ENCODE measurements at places on chromosomes 12 and 14.

- peak; percentile 21 for DNase-seq
Measured at GRCh38 chr12:56104815-56105608, 653 bp downstream of the PA2G4 start.

GRCh38 chr12:14614704-14615121, 47.0 kb upstream of the PLBD1 start:
- DNase-seq = no peak

DNA sequence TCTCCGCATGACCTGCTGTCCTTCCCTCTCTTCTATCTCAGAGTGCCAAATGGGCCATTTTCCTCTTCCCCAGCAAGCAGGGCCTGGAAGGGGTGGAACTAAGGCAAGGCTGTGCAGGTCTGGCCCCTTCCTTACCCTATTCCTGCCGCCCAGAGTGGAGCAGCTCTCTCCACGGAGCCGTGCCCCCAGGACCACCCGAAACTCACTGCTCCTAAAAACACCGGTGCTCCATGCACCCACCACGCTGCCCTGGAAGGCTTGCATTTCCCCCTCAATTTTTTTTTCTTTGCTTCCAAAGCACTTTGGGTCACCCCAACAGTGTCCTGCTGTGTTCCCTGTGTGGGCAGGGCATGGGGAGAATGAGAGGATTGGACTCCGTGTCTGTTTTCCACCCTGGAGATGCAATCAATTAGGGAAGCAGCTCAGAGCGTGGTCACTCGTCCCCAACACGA, 48.5 kb upstream of the MEG3 start:
- DNase-seq = no peak

DNA sequence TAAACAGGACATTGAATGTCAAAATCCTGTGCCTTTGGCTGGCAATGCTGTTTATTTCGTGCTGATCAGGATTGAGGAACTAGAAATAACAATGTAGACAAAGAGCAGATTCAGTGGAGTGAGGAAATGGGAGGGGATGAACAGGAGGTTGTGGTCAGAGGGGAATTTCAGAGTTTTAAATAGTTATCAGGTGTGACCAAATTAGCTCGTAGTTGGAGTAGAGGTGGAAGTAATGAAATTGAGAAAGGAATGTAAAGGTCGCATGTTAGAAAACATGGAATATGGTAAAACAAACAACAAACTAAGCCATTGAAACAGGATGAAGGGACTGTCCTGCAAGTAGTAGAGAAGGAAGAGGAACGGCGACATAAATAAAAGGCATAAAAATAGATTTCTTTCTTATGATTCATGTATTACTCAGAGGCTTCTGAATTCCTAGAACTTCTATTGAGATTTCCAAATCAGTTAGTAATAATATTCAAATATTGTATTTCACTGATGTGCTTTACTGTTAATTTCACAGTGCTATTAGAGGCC, 9.5 kb upstream of the SAV1 start:
- DNase-seq = peak; percentile 79

- peak; percentile 30 for DNase-seq
Measured at GRCh38 chr14:89853936-89854693, 100.4 kb downstream of the EFCAB11 start.

DNA sequence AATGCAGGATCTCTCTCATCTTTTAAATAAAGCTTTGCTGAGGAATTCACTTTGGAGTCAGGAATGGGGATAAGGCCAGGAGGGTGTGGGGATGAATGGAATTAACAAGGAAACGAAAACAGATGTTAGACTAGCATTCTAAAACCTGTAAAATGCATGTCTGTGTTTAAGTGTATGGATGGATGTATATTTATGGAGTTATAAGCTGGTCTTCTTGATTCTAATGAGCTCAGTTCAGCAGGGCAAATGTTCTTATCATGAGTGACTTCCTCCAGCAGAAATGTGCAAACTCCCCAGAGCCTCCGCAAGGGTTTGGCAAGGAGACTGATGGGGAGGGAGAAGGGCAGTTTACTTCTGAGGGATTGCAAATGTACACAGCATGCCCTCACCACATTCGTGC, 149.1 kb downstream of the NTF3 start:
- DNase-seq = peak; percentile 65

GRCh38 chr14:96634481-96634880, 132.3 kb downstream of the PAPOLA start:
- no peak for DNase-seq

- no peak for DNase-seq
Measured at GRCh38 chr14:89331398-89331797, 85.6 kb downstream of the FOXN3 start.

DNA sequence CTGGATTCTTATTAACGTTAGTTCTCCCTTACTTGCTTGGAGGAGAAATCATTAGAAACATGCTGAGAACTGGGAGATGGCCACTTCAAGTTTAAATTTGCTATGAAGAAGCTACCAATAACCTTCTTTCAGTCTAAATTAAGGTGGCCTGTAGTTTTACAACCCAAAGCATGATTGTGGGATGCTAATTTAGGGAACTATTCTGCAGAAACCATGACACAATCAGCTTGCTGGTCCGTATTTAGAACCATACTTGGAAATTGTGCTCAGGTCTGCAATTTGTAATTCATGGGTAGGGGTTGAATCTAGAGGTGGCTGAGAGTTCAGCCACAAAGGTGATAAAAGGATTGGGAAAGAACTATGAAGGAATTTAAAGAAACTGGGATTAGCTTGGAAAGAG, 405.7 kb downstream of the RAD51B start:
- DNase-seq = no peak

- peak; percentile 16 for DNase-seq
Measured at GRCh38 chr12:66941150-66941549, 262.3 kb upstream of the GRIP1 start.

DNA sequence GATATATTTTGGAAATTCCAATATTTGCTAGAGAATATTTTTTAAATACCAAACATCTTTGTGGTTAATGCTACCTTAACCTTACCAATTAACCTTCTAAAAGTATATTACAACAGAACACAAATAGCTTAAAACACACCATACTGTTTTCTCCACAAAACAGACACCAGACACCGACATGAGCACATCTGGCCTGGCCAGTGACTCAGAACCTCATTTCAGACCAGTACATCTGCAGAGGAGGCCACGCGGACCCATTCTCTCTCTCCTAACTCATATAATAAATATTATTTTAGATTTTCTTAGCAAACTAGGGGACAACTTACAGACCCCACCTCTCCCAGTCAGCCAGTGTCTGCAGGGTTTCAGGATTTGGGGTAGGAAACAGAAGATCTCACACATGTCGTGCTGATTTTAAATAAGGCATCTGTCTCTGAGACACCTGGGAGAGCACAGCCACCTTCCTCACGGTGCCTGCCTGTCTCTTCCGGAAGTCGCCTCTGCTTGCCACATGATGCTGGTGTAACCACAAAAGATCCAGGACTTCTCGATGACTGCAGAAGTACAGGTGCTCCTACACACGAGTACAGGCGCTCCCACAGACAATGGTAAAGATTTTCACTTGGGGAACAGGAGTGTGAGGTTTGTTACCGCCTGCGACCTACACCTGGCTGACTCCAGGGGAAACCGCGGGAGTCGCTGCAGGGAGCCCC, 9.7 kb upstream of the ANKLE2 start:
- DNase-seq = no peak

DNA sequence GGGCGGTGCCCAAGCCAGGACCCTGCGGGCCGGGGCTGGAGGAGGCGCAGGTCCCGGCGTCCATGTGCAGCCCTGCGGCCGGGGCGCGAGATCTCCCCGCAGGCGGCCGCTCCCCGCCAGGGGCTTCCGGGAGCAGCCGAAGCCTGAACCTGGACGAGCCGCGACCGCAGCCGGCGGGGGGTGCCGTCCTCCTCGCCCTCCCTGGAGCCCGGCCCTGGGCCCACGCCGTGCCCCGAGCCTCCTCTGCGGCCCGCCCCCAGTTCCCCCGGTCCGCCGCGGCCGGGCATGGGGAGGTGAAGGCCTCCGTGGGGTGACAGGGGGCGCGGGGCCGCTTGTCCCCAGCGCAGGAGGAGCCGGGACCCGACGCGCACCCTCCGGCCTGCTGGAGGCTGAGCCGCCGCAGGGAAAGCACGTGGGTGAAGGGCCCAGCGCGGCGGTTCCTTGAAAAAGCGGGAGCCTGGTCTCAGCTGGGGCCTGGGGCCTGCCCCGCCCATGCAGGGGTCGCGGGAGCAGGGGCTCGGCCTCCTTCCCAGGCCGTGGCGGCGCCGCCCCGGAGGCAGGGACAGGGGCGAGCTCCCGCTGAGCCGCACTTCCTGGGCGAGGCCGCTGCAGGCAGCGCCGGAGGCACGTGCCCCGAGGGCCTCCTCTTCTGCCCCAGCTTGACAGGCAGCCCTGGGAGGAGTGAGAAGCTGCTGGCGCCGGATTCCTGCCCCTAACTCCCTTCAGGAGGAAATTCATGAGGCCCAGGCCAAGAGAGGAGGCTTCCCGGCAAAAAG, 55.6 kb upstream of the PPP2R5C start:
- DNase-seq = peak; percentile 60

DNA sequence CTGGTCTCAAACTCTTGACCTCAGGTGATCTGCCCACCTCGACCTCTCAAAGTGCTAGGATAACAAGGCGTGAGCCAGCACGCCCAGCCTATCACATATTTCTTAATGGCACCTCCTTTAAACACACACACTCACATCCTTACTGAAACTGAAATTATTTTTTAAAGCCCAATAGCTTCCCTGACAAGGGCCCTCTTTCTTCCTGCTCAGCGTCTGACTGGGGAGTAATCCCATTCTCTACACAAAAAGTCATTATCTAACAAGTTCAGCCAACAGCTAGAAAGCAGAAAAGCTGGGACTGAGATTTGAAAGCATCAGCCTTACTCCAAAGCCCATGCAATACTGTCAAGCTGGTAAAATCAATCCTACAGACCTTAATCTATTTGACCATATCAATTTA, 10.0 kb upstream of the AICDA start:
- no peak for DNase-seq

GRCh38 chr12:991350-992333, 619 bp downstream of the ERC1 start:
- DNase-seq = no peak

DNA sequence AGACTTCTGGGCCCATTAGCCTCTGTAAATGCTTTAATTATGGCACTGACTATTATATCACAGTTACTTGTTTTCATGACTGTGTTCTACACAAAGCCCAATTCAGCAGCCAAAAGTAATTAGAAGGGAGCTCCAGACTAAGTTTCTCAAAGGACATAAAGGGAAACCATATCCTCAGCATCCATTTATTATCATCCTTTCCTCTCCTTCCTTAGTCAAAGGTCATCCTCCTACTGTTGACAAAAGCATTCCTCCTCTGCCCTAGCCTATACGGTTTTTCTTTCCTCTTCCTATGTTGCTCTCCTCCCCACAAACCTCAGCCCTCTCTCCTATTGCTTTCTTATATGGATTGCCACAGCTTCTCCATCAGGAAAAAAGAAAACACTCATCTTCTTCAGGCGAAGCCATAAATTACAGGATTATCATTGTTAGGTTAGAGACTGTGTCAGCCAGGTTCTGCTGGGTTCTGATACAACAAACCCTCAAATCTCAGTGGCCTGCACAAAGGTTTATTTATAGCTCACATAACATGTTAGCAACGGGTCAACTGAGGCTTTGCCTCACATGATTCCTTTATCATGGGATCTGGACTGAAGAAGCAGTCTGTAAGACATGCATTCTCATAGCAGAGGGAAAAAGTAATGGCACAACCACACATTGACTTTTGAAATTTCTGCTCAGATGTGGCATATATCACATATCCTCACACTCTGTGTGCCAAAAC, 207.2 kb downstream of the SLC5A8 start:
- DNase-seq = no peak

DNA sequence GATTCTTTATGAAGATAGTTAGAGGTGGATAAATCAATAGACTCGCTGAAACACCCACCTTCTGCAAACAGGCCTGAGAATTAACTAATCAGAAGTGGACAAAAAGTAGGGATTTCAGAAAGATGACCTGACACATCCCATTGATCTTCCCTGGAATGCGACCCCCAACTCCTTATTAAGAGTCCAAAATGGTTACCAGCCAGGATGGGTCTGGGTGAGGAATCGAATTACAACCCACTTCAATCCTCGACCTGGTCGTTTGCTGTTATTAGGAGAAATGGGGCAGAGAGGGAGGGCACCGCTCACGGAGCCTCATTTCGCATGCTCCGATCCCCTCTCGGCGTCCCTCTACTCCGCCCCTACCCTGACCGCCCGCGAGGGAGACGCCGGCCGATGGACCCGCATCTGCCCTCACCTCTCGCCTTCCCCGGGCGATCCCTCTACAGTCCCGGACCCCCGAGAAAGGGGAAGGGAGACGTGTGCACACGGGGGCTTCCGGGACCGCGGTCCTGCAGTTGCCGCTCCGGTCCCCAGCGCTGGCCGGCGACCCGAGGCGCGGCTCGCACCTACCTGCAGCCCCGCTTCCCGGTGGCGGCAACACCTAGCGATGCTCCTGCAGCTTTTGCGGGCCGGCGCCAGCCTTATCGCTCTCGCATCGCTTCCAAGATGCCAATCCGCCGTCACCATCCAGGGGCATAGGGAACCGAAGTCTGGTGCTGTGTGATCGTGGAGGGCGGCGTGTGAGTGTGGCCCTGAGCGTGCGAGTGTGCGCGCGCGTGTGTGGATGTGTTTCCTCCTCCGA, 69.3 kb upstream of the USP15 start:
- DNase-seq = no peak

- DNase-seq = no peak
Measured at GRCh38 chr14:21308132-21308478, 28.2 kb downstream of the RPGRIP1 start.

- no peak for DNase-seq
Measured at GRCh38 chr12:32161058-32161457, 54.4 kb downstream of the BICD1 start.

DNA sequence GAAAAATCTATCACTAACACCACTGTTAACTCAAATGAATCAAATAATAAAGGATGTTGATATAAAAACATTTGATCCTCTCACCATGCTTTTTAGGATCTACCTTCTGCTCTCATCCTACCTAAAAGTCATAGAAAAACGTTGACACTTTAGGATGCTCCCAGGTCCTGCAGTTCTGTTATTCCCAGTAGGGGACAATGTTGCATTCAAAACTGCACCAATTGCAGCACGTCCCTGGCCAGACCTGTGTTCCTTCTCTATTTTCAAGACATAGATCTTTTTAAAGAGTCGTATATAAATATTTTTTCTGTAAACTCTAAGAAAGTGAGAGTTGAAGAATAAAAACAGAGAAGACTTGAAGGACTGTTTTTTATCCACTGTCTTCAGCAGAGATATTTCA, 8.8 kb downstream of the AICDA start:
- no peak for DNase-seq

DNA sequence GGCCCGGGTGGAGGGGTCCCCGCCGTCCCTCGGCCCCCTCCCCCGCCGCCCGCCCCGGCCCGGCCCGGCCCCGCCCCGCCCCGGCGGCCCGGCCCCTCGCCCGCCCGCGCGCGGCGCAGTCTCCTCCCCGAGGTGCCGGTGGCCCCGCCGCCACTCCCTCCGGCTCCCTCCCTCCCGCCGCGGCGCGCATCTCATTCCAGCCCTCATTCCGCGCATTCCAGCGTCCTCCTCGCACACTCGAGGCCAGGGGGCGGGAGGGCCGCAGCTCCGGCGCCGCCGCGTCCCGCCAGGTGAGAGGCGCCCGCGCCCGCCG, at the start of gene TEAD4:
TEAD4 (plus strand) TSS at position 206 of the 313 bp plus-strand sequence.
- DNase-seq = peak; percentile 92

Measured in fibroblast of skin of back (primary cell).